Osteoblast (primary cell): ENCODE measurements at places on chromosomes 11 and 22.

GRCh38 chr11:109039611-109040010 is 374.7 kb downstream of the DDX10 start:
- DNase-seq: no peak

- peak; percentile 66 for DNase-seq
Measured at GRCh38 chr22:32501836-32502752, 27.5 kb downstream of the FBXO7 start.

- peak; percentile 96 for DNase-seq
Measured at GRCh38 chr11:68271023-68271780, 571 bp downstream of the C11orf24 start.

DNA sequence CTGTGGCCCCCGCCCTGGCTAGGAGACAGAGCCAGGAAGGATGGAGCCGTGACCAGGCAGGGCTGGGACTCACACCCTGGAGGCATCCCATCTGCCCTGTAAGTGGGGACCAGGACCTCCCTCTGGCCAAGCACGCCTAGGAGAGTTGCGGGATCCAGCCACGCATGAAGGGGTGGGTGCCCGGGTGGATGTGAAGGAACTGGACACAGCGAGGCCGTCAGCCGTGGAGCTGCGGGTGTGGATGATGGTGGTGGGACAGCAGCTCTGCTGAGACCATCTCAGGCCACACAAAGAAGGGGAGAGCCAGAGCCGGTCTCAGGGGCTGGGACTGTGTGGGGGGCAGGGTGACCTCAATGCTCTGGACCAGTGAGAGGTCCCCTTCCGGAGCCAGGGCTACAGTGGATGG is 746.4 kb downstream of the BRD1 start:
- DNase-seq: peak; percentile 31

GRCh38 chr11:27398400-27398770 is 35.4 kb upstream of the CCDC34 start:
- DNase-seq: no peak

DNA sequence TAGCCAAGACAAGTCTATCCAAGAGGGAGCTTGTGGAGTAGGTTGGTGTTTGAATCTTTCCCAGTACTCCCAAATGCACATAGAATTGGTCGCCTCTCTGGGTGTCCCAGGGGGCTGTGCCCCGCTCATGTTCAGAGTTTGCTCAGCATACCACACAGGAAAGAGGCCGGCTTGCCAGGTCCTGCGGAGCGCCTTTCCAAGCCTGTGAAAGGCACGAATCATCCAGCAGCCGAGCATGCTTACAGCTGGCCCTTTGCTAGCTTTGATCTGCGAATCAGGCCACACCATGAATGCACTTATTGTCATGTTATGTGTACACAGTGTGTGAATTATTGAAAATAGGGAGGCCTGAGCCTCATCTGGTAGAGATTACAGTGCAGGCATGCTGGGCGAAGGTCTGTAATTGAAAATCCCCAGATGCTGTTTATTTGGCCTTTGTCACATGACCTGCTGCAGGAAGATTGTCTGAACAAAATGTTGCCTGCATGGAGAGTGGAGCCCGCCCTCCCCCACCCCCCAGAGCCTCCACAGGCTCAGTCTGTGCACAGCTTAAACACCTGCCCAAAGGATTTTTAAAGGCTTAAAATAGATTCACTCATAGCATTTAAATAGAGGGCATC is 163.3 kb upstream of the RASSF10 start:
- no peak for DNase-seq
